ENCODE measurements at places on chromosomes 11 and 22.
A peak's percentile ranks its signal among the peaks of the same experiment; 100 is the strongest.

DNA sequence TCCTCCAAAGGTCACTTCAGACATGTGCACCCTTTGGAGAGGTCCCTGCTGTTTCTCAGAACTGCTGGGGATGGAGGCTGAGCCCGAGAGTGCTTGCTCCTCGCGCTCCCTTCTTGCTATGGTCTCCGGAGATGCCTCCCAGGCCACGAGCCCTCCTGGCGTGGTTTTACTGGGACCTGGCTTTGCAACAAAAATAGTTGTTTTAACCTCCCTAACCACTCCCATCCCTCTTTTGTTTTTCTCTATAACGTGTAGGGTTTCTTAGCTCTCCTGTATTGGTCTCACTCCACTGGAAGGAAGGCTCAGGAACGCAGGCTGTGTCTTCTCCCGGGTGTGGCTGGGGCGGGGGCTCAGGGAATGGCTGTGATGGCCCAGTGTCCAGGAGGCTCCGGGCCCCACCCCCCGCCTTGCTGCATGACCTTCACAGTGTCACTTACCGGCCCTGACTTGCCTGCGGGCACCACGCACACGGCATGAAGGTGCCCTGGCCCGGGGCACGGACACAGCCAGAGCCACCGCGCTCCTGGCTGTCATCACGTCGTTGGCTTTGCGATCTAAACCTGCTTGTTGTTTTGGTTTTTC, 5.6 kb downstream of the PTDSS2 start:
- DNase-seq, result no peak

- no peak for DNase-seq
Observed at GRCh38 chr11:69909561-69910518, 90.6 kb upstream of the FGF3 start.

- no peak for DNase-seq
Observed at GRCh38 chr22:31046539-31047226, 34.4 kb upstream of the SMTN start.

GRCh38 chr11:63613517-63614135, 607 bp downstream of the PLAAT3 start:
- peak; percentile 44 for DNase-seq

- DNase-seq, result peak; percentile 70
Observed at GRCh38 chr22:40224702-40225101, 47.0 kb downstream of the TNRC6B start.

DNA sequence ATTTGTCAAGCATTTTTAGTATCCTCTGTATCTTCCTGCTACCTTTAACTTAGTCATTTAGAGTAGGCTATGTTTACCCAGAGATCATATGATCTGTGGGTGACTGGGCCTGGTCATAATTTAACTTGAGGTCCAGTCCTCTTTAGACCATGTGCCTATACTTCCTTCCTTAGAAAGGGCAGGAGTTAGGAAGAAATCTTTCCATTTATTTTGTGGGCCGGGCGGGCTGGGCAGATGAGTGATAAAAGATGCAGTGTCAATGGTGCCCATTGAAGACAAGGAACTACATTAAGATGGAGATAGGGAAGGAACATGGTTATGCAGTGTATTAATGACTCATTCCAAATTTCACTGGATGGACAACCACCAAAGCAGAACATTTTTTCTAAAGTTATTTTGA, 30.9 kb upstream of the PDE3B start:
- no peak for DNase-seq

DNA sequence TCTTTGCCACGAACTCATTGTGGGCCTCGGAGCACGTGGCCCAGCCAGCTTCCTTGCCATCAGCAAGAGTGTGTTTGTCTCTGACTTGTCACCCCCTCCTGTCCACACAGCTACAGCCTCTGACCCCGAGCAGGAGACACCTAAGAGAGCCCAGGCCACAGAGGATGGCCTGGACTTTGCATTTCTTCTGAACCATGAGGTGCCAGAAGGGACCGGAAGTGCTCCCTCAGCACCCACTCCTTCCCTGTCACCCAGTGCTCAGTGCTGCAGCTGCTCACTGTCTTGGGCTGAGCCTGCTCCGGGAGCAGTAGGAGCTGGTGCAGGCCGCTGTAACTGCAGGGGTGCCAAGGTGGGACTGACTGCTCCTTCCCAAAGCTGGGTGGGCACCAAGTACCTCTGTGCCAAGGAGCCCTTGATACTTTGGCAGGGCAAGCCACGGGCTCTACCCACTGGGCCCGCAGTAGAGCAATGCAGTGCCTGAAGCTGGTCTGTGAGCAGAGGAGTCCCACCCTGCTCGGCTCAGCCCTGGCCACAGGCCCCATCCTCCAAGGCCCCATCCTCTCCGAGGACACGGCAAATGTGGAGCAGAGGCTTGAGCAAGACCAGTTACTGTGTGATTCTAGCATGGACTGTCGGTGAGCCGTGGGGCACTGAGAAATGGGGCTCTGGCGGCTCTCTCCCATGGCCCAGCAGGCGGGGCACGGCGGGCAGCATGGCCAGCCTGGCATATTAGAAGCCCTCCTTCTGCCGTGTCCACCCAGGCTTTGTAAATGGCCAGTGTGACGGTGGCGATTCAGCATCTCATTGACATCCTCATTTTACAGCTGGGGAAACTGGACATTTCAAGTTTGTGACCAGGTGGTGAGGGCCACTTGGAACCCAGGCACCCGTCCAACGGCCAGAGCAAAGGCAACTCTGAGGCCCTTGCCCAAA, 6.3 kb downstream of the GRK2 start:
- DNase-seq, result no peak

GRCh38 chr22:42596336-42596735, 18.3 kb downstream of the POLDIP3 start:
- DNase-seq, result no peak

GRCh38 chr11:97072420-97072819, 682.6 kb downstream of the JRKL start:
- DNase-seq, result no peak

- peak; percentile 76 for DNase-seq
Observed at GRCh38 chr11:2442589-2442988, 1.7 kb downstream of the TRPM5 start.

DNA sequence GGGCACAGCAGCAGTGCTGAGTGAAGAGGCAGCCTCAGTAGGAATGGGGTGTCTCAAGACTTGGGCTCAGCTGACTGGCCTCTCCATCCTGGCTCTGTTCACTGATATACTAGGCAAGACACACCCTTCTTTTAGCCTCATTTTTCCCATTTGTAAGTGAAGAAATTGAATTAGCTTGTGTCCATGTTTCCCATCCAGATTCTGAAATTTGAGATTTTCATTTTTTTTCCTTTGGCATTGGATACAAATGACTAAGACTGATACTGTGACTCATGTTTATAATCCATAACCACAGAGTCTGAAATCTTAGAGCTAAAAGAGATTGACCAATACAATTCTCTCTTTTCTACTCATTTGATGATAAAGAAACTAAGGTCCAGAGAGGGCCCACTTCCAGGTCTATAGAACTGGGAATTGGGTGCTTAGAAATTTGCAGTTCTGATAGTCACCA, 110.9 kb downstream of the KCNC1 start:
- no peak for DNase-seq

GRCh38 chr22:37472418-37473006, 13.7 kb downstream of the MFNG start:
- DNase-seq, result peak; percentile 53

GRCh38 chr11:129317571-129317970, 58.1 kb upstream of the BARX2 start:
- no peak for DNase-seq

DNA sequence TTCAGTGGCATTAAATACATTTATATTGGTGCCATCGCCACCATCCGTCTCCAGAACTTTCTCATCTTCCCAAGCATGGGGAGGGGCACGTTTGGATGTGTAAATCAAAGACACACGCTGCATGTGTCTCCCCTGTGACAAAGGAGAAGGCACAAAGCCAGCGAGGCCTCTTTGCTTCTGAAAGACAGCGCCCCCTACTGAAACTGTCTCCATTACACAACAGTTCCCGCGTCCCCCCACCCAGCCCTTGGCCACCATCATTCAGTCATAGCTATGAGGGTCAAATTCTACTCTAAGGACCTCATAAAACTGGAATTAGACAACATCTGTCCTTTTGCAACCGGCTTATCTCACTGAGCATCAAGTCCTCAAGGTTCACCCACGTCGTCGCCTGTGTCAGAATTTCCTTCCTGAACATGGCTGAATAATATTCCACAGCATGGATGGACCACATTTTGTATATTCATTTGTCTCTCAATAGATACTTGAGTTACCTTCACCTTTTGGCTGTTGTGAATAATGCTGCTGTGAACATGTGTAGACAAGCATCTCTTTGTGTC, 64.8 kb downstream of the IGF2 start:
- no peak for DNase-seq

DNA sequence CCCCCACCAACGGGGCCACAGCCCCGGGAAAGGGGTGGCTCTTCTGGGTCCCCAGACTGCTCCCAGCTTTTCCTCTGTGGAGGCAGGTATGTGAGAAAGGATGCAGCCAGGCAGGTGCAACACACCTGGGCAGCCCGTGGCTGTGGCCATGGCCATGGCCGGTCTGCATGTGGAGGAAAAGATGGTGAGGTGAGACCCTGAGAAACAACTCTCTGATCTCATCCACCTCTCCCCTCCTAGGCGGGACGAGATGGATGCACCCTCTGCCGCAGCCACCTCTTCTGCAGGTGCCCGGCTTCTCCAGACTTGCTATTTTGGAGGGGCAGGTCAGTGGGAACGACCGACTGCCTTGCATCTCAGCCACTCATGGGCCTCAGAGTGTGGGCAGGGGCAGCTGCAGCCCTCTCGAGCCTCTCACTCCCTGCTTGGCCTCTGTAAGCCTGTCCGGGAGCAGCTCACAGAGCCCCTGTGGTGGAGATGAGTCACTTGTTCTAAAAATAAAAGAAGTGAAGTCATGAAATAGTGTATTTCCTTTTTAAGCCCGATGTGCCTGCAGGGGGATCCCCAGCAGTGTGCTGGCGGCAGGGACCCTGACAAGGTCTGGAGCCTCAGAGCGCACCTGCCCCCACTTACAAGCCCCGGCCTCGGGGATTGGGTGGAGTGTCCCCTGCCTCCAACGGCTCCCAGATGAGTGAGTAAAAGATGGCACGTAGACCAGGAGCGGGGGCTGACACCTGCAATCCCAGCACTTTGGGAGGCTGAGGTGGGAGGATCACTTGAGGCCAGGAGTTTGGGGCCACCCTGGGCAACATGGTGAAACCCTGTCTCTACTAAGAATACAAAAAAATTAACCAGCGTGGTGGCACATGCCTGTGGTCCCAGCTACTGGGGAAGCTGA, 10.7 kb downstream of the SMIM38 start:
- peak; percentile 2 for DNase-seq

DNA sequence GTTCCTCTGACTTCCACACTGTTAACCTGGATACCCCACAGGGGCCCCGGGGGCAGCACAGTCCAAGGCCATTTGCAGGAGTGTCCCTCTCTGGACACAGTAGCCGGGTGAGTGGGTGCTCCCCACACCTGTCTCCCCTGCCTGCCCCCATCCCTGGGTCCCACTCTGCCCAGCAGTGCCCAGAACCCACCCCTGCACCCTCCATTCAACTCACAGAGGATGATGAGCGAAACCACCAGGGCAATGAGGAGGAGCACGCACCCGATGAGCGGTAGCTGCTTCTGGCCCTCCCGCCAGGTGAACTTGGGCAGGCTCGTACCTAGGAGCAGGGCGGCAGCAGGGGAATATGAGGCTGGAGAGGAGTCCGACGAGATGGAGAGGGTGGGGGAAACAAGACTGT, 12.2 kb downstream of the TMPRSS13 start:
- no peak for DNase-seq

DNA sequence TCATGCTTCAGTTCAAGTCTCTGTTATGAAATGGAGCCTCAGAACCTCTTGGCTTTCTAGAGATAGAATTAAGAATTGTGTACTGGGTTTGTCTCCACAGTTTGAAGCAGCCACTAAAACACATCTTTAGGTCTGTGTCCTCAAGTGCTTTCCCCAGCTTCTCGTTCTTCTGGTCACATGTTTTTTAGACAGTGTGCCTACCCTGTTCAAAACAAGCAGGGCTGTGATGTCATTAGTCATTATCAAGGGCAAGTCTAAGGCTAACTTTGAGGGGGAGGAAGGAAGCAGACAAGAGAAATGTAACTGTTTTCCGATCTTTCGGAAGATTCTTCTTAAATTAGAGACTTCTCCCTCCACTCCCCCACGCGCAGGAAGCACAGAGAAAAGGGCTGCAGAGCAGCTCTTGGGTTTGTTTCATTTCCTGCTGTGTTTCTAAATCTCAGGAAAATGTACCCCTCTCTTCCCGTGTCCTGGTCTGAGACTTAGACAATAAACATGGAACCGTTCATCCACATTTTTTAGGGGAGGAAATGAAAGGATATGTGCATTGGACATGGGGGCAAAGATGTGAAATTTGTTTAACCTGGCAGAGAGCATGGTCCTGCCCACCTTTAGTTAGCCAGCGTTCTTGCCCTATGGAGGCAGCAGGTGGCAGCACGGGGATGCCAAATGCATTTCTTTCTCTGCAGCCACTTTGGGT, 3.1 kb downstream of the AKIP1 start:
- DNase-seq, result peak; percentile 51

GRCh38 chr11:2590131-2590964, 109.4 kb downstream of the KCNQ1OT1 start:
- no peak for DNase-seq

- DNase-seq, result no peak
Observed at GRCh38 chr11:89443361-89444322, 47.5 kb downstream of the NOX4 start.

DNA sequence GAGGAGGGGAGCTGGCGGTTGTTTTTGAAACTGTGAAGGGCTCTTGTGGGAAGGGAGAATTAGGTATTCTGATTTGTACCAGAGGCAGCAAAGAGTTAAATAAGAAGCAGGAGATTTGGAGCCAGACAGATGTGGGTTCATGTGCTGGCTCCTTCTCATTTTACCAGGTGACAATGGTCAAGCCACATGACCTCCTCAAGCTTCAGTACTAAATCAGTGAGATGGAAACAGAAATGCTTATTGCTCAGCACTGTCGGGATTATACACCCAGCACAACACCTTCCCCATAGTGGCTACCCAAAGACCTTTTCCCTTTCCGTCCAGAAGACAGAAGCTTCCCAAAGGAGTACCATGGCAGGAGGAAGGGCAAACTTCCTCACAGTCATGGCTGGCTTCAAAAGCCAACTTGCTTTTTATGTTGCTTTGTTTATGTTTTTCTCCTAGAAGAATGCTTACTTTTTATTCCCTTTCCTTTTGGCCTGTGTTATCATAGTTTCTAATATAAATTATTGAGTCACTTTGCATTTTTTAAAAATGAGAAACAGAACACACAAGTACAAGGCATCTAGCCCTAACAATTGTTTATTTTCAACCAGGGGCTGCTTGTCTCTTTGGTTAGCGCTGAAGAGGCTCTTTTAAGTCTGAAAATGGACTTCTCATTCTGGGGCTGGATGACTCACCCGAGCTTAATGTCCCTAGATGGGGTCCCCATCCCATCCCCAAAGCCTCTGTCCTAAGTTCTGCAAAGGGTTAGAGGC, 181.5 kb upstream of the ZBED5 start:
- no peak for DNase-seq

Measured in CD4-positive, alpha-beta T cell treated with Interleukin-2 at 100 ng/mL for 4 hours (primary cell).